NCI-H187 (cell line): ENCODE measurements at places on chromosomes 12 and 14.

DNA sequence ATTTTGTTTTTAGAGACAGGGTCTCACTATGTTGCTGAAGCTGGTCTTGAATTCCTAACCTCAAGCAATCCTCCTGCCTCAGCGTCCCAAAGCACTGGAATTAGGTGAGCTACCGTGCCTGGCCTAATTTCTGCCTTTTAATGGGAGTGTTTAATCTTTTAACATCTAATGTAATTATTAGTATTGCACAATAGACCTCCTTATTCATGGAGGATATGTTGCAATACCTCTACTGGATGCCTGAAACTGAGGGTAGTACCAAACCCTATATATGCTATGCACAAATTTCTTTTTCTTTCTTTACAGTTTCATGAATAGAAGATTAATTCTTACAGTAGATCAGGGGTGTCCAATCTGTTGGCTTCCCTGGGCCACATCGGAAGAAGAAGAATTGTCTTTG is 47.8 kb downstream of the MYRFL start:
- no peak for DNase-seq

DNA sequence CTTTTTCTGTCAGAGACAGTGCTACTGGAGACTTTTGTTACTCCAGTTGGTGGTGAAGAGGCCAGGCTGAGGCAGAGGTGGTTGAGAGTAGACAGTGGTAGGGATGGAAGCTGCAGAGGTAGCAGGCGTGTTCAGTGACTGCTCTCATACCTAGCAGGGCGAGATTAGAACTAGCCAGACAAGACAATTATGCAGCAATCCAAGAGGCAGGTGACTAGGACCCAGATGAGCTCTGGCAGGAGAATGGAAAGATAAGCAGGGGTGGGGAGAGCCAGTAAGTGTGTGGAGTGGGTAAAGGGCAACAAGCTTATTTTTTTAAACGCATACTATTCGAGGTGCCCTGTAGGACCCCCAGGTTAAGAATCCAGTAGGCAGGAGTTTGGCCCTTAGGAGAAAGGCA is 4.8 kb downstream of the PPP1R36 start:
- no peak for DNase-seq

DNA sequence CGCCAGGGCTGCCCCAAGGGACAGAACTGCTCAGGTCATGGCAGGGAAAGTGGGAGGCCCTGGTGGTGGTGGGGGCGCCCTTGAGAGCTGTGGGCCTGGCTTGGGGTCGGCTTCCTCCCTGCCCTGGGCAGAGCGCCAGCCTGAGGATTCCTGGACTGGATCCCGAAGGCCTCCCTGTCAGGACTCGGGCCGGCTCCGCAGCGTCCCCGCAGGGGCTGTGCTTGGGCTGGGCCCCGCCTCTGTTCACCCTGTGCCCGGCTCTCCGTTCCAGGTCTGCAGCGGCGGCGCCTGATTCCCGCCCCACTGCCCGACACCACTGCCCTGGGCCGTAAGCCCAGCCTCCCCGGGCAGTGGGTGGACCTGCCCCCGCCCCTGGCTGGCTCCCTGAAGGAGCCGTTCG is 39.9 kb downstream of the KIF26A start:
- DNase-seq, result no peak

DNA sequence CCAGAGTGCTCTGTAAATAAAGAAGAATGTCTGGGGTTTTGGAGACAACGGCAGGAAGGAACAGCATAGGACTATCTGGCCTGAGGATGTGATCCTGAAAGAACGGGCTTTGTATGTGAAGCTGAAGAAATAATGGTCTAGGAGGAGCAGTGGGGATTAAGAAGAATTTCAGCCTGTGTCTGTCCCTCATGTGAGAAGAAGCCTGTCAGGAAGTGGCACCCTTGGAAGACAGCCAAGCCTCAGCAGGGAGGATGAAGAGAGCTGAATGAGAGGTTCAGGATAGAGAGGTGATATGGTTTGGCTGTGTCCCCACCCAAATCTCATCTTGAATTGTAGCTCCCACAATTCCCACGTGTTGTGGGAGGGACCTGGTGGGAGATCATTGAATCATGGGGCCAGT is 56.9 kb upstream of the TCL1A start:
- peak; percentile 49 for DNase-seq

- no peak for DNase-seq
Observed at GRCh38 chr14:56334458-56334857, 216.2 kb downstream of the PELI2 start.

DNA sequence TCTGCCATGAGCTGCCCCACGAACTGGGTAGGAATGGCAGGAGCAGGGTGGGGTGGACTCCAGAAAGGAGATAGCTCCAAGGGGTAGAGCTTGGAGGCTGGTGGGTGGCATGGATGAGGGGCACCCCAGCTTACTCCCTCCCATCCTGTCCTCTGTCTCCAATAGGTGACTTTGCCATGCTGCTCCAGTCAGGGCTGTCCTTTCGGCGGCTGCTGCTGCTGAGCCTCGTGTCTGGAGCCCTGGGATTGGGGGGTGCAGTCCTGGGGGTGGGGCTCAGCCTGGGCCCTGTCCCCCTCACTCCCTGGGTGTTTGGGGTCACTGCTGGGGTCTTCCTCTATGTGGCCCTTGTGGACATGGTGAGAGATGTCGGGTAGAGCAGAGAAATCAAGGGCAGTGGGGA is 7.1 kb downstream of the SLC39A5 start:
- DNase-seq, result no peak

GRCh38 chr12:47747596-47748506 is 10.8 kb downstream of the RAPGEF3 start:
- DNase-seq, result no peak

- DNase-seq, result no peak
Observed at GRCh38 chr12:63944586-63945228, 100.2 kb downstream of the SRGAP1 start.

- no peak for DNase-seq
Observed at GRCh38 chr14:69005432-69006148, 26.5 kb upstream of the ACTN1 start.

DNA sequence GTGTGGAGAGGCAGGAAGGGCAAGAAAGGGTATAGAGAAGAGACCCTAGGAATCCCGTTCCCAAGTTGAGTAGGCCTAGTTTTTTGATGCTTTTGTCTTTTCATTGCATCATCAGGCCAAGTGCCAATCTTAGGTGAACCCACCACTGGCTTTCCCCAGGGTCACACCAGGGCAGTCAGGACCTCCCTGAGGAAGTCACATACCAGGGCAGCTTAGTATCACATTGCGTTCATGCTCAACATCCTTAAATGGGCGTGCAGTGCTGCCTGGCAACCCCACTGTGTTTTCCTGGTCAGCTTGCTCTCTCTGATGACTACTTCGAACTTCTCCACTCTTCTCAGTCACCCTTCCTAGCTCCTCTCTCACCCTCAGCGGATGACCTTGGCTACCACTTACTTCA is 9.0 kb downstream of the ASIC1 start:
- DNase-seq, result no peak

DNA sequence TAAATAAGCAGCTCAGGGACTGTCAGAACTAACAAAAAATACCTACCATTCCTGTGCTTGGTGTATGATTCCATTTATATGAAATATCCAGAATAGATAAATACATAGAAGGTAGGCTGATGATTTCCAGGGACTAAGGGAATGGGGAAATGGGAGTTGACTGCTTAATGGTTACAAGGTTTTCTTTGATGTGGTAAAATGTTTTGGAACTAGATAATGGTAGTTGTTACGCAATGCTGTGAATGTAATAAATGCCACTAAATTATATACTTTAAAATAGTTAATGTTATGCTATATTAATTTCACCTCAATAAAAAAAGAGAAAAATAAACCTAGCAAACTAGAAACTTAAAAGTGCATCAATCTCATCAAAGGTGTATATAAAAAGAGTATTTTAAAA is 41.1 kb downstream of the CEP83 start:
- DNase-seq, result no peak

DNA sequence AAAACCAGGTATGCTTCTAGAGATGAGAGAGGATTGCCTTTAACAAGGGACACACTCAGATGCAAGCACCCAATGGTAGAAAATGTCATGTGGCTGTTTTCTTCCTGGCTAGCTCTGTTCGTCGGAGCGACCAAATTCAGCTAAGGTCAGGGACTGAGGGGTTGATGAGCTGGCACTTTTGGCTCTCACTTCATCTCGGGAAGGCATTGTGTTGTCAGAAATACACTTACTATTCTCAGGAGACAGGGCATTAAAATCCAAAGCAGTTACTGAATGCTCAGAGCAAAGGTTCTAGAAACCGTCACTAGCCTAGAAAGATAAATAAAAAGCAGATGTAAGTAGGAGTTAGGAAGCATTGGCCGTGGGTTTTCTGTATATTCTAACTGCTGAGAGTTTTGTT is 275.7 kb upstream of the SSTR1 start:
- DNase-seq, result no peak

- no peak for DNase-seq
Observed at GRCh38 chr12:94803939-94804338, 153.6 kb upstream of the TMCC3 start.

DNA sequence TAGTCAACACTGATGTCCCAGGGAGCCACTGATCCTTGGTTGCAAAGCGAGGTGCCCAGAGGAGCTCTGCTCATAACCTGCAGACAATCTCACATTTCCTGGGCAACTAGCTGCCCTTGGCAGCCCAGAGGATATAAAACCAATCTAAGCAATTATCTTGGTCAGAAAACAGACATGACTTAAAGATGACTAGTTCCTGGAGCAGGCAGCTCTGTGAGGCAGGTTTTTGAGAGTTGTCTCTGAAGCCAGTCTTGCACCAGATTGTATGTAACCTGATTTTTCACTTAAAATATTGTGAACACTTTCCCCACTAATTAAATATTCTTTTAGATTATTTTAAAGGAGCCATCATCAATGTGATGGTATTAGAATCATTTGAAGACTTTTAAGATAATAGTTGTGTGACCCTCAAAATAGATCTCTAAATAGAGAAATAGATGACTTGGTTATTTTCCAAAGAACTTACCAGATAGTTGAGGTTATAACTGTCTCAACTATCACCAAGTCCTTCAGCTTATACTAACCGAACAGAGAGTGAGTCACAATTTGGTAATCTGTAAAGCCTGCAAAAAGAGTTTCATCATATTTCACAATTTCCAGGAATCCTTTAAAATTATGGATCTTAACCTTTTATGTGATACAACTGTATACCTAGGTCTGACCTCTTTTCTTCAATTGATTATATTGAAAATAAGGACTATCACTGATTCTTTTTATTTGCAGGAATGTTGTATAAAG is 75.9 kb downstream of the LIN7A start:
- DNase-seq, result no peak

DNA sequence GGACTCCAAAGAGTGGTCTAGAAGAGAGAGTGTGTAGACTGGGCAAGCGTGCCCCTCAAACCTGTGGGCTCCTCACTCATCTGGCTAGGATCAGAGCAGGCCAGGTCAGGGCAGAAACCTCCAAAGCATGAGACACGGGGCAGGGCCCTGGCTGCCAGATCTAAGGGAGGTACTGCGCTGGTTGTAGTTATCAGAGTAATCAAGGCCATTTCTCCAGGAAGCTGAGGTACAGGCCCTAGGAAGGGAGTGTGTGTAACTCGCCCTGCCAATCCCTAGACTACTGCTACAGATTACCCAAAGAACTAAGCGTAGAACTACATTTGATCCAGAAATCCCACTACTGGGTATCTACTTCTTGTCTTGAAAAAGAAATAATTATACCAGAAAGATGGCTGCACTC is 84.5 kb downstream of the SSPN start:
- no peak for DNase-seq

GRCh38 chr14:104820669-104821228 is 19.8 kb downstream of the ZBTB42 start:
- no peak for DNase-seq

DNA sequence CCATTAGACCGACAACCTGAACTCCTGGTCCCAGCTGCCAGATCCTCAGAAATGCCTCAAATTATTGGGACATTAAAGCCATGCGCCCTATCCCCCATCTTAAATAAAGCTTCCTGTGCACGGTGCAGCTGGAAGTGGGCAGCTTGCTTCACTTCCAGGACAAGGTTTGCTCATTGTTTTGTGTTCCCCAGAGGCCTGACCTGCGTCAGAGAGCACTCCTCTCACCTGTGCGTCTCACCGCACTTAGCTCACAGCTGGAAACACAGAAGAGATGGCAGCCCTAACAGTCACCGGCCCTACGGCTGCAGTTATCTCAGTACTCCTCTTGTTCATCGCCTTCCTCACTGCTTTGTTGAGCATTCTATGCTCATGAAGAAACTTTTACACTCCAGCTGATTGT is 135.5 kb downstream of the ANO2 start:
- DNase-seq, result peak; percentile 16

- DNase-seq, result no peak
Observed at GRCh38 chr14:91963465-91963864, 16.0 kb upstream of the FBLN5 start.

- DNase-seq, result no peak
Observed at GRCh38 chr14:103729496-103730448, 14.2 kb downstream of the ZFYVE21 start.

DNA sequence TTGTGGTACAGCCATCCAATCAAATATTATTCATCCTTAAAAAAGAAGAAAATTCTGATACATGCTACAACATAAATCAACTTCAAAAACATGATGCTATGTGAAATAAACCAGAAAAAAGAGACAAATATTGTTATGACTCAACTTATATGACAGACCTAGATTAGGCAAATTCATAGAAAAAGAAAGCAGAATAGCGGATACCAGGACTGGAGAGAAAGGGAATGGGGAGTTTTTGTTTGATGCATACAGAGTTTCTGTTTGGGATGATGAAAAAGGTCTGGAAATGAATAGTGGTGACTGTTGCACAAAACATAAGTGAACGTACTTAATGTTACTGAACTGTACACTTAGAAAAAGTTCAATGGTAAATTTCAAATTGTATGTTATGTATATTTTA is 82.3 kb downstream of the SPPL3 start:
- no peak for DNase-seq

- DNase-seq, result no peak
Observed at GRCh38 chr12:75766263-75767160, 255.1 kb upstream of the KRR1 start.

GRCh38 chr12:68158432-68158831 is 1.1 kb downstream of the IFNG start:
- DNase-seq, result no peak

DNA sequence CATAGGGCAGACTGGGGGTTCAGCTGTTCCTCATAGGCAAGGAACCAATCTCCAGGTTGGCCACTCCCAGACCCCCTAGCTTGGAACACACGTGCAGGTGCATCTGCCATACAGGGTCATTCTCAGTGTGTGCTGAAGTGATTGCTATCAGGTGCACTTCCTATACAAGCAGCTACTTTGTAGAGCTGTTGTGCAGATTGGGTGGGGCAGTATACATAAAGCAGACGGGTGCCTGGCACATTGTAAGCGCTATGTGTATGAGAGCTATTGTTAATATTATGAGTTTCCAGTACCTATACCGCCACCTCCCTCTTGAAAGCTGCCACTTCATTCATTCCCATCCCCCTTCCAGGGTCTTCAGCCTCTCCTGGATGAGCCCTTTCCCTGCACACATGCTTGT is 17.3 kb downstream of the IRF2BPL start:
- peak; percentile 85 for DNase-seq

- DNase-seq, result no peak
Observed at GRCh38 chr12:55707219-55707671, 459 bp downstream of the ITGA7 start.
